ENCODE measurements at places on chromosomes 11 and 22. TPM values are rescaled to one million over a fixed set of nuclear protein-coding genes. Genes with fewer than 3 reads are reported as not detected.

The TBCEL gene
- 23.0 TPM for total RNA-seq

The GDPD4 gene
- total RNA-seq: not detected

The OR6T1 gene
- total RNA-seq: not detected

The C11orf91 gene
- not detected for total RNA-seq

The PATE2 gene
- total RNA-seq: 0.07 TPM

The CRYBB3 gene
- not detected for total RNA-seq

The KCNA4 gene
- total RNA-seq: not detected

The NXPE4 gene
- total RNA-seq: not detected
